CD4-positive, alpha-beta memory T cell (primary cell): ENCODE measurements at places on chromosomes 3 and 15. TPM values are rescaled to one million over a fixed set of nuclear protein-coding genes. Genes with fewer than 3 reads are reported as not detected.

The POLQ gene
- total RNA-seq: 0.35 TPM

The NR1I2 gene
- 0.49 TPM for total RNA-seq

The HYAL3 gene
- total RNA-seq: 5.1 TPM

The ARL14 gene
- total RNA-seq: not detected

DNA sequence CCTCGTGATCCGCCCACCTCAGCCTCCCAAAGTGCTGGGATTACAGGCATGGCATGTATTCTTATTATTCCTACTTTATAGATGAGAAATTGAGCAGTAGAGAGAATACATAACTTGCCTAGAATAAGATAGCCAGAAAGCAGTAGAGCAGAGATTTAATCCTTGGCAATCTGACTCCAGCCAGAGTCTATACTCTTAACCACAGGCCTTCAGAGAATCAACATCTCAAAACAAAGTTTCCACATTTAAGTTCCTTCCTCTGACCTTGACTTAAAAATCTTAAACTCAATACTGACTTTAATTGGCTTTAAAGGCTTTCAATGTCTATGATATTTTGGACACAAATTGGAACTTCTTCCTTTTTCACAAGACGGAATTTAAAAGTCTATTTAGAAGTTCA lies 37.1 kb downstream of the ZNF106 start:
- DNase-seq: no peak

DNA sequence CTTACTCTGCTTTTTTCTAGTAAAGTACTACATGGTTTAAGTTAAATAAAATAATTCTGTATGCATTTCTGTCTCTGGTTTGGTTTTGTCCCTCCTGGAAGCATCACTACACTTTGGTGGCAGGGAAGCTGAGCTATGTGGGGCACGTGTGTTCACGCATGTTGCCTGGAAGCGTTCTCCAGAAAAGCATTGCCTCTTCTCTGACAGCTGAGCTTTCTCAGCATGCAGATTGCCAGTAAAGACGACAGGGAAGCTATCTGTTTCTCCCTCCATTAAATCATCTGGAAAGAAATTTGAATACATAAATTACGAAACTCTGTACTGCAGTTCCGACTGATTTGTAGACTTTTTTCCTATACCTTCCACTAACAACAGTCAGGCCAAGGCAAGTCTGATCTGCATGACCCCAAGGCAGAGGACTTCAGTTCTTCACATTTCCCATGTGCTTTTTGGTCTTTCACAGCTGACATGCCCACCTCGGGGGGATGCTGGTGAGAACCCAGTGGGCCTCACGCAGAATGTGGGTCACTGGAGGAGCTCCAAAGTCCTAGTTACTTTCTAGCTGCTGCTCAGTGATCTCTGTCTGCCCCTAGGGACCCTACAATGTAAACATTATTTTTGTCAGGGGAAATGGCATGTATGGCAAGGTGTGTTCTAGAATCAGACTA lies 43.0 kb downstream of the PGPEP1L start:
- DNase-seq: no peak

GRCh38 chr3:94413336-94414108 lies 350.7 kb downstream of the NSUN3 start:
- no peak for DNase-seq

DNA sequence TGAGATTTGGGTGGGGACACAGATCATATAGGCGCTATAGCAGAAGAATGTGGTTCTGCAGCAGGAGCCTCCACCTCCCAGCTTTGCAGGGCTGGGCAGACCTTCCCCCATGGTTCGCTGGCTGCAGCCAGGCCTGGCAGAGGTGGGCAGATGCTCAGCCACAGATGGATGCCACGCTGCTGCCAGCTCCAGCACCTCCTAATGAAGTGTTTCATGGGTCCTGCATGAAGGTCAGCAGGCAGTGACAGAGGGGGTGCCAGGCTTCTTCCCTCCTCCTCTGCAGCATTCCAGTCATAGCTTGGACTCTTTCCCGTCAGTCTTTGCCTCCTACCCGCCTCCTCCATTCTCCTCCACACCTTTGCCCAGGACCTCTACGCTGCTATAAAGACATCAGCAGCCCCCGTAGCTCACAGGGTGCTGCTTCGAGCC lies 85.9 kb downstream of the SLCO3A1 start:
- no peak for DNase-seq

GRCh38 chr3:193522473-193522872 lies 32.2 kb downstream of the ATP13A4 start:
- DNase-seq: no peak

DNA sequence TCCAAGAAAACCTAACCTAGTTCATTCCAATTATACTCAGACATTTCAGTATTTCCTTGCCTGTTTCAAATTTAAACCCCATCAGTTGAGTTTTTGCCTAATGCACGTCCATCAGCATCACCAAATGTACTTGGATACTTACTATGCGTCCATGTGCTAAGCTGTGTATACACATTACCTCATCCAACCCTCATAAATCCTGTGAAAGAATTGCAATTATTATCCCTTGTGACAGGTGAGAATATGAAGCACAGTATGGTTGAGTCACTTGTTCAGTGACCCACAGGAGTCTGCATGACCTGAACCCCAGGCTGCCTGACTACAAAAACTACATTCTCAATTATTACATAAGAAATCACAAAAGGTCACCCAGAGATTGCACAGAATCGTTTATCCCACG lies 2.5 kb downstream of the OR5K2 start:
- no peak for DNase-seq

GRCh38 chr3:131193641-131194238 lies 167.1 kb downstream of the NEK11 start:
- DNase-seq: no peak
